ENCODE measurements at places on chromosomes 4 and X.
A peak's percentile ranks its signal among the peaks of the same experiment; 100 is the strongest.

DNA sequence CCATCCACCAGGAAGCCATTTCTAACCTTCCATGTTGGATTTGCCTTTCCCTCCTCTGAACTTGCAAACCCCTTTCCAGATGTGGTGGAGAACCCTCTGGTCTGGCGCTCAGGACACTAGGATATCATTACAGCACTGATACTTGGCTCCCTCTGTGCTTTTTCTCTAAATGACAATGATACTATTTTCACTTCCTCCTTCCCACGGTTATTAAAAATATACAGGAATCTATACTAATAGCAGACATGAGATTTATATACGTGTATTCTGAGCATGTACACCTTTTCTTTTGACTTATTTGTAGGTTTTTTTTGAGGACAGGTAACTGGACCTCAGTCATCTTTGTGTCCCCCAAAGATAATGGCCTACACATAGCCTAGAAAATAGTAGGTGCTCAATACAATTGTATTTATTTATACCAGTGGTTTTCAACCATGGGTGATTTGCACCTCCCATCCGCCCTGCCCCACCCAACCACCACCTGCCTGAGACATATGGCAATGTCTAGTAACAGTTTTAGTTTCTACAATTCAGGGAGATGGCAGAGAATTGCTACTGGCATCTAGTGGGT, 60.4 kb upstream of the PLAC8 start:
- no peak for DNase-seq

GRCh38 chrX:924017-924416, 288.4 kb downstream of the CRLF2 start:
- DNase-seq, result no peak

DNA sequence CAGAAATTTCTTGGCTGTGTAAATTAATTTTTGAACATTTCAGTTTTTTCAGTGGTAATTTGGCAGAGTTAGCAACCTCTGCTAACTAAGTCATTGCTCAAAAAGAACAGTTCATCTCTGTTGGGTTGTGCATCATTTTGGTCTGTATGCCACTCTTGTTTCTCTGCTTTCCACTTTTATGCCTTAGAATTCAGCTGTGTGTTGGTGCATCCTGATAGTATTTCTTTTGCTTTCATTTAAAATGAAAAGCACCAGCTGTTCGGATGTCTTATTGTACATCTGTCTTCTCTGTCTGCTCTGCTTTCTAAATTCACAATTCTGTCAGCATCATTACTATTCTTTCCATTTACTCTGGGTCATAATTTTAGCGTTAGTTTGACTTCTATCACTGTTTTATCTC, 388.2 kb upstream of the NDST4 start:
- no peak for DNase-seq

DNA sequence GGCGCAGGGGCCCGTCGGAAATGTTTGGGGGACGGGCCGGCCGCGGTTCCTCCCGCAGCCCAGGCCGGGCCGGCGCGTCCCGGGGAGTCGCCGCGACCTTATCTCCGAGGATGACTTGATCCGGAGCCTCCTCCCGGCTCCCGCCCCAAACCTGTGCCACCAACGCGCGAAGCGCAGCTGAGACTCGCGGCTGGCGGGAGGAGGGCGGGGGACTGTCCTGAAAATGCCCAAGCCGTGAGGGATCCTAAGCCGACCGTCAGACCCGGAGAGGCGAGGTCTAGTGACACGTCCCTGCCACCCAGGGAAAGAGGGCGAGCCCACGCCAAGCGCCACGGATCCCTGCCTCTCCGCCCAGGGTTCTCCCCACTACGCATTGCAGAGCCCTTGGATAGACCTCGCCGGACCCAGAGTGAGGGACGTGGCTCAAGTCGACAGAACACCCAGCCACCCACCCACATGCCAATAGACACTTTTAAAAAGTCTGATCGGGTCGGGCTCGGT, 26.9 kb downstream of the UTP14A start:
- DNase-seq, result no peak

DNA sequence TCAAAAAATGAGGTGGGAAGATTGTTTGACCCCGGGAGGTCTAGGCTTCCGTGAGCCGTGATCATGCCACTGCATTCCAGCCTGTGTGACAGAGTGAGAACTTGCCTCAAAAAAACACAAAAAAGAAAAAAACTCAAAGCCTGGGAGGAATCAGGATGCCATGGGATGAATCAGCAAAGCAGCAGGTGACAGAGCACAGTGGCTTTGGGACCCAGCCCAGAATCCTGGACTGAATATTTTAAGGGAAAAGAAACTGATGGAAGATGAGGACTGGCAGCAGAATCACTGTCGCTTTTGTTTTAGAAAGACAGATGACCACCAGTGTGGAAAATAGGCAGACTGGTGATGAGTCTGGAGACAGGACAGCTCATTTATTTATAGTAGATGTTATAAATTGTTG, 16.6 kb downstream of the S100G start:
- no peak for DNase-seq

DNA sequence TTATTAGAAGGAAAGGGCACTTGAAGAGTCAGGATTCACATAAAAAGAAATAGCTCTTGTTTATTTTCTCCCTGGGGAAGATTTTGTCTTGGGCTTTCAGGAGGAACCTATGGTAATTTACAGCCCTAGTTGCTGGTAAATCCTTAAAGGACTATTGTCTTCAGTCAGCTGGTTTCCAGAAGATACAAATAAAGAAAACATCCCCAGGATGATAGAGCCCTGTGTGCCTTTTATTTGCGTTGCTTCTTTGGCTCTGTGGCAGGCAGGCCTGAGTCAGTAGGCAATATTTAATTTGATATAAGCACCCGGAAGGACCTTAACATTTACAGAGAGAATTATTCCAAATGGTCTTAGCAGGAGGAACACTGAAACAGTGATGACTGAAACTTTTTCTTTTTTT, 131.0 kb upstream of the SLC34A2 start:
- no peak for DNase-seq

DNA sequence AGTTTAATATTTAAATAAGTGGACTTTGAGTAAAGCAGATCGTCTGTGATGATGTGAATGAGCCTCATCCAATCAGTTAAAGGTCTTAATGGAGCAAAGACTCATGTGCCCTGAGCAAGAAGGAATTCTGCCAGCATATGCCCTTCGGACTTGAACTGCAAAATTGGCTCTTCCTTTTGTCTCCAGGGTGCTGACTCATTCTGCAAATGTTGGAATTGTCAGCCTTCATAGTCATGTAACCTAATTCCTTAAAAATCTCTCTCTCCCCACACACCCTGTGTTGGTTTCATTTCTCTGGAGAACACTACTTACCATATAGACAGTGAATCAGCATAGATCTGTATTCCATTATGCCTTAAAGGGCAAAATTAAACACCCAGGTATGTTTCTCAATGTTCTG, 609.8 kb upstream of the GALNTL6 start:
- peak; percentile 93 for DNase-seq

- DNase-seq, result no peak
These were observed 10.1 kb downstream of the SH3D19 start for GRCh38 chr4:151315212-151315886.

GRCh38 chr4:30726090-30726675, 6.0 kb downstream of the PCDH7 start:
- DNase-seq, result no peak

DNA sequence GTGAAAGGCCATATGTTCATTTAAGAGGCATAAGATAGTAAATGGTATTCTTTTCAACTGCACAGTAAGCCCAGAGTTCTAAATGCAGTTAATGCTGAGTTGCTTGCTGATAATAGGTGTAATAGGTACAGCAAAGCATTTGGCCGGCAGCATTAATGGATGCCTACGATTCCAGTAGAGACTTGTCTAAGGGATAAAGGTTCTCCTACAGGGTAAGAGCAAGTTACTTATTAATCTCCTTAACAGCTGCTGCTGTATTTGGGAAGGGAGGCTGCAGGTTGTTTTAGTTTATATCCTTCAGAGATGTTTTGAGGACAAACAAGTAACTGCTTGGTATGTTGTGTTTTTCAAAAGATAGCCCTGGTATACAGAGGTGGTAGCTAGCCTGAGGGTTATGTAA, 16.8 kb downstream of the TSPAN7 start:
- no peak for DNase-seq

GRCh38 chr4:170007113-170007512, 19.1 kb downstream of the MFAP3L start:
- DNase-seq, result no peak

DNA sequence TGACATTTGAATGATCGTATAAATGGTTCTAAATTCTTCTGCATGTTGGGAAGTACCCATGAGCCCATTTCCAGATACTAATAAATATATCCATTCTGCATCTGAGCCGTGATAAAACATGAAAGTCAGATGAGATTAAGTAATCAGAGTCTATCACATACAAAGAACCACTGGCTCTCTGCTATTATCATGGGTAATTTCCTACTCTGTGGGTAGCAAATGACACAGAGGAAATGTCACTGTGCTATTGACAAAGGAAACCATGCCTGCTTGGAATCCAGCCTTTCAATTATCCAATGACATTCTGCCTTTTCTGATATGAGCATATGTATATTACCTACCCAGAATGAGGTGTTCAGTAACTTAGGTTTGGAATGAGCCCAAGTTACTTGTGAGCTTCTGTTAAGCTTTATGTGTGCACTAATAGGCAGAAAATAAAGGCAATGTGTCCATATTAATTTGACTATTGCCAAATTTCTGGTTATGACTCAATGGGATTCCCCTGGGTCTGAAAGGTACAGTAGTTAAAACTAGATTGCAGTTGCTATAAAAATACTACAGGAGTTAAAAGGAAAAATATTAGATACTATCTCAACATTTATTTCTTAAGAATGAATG, 238.7 kb upstream of the KCNIP4 start:
- DNase-seq, result no peak

DNA sequence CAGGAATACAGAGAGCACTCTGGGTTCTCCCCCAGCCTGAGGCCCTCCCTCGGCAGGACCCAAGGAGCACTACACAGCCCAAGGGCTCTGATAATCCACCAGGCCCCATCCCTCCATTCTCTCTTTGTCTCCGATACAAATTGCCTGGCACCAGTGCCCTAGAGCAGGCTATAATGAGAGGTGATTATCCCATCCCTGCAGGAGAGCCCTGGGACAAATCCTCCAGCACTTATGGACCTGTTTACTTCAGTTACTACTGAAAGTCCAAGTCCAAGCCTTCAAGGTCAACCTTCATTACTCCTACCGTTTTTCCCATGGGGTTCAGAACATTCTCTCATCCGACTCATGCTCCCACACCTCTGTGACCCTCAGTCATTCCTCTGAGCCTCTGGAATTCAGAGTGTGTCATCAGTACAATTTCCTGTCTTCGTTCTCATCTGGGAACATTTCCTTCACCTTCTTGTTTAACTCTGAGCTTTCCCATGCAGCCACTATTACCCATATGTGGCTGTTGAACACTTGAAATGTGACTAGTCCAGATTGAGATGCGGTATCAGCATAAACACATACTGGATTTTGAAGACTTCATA, 299.0 kb downstream of the RAPGEF2 start:
- peak; percentile 15 for DNase-seq

GRCh38 chr4:11739992-11740391, 311.3 kb upstream of the HS3ST1 start:
- no peak for DNase-seq

DNA sequence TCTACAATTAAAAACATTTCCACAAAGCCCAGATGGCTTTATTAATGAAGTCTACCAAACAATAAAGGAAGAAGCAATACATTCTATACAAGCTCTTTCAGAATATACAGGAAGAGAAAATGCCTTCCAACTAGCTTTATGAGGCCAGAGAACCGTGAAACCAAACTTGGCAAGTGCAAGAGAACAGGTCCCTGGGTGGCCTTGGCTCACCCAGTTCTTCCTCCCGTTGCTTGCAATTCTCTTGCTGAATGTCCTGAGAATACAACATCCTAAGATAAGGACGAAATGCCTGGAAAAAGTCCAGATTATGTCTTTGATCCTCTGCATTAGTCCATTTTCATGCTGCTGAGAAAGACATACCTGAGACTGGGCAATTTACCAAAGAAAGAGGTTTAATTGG, 204.9 kb downstream of the MAD2L1 start:
- no peak for DNase-seq

- no peak for DNase-seq
These were observed 51.6 kb downstream of the WDFY3 start for GRCh38 chr4:84914686-84915395.

GRCh38 chr4:92825256-92825655, 521.5 kb downstream of the GRID2 start:
- DNase-seq, result no peak

GRCh38 chr4:110704748-110705439, 82.0 kb upstream of the PITX2 start:
- DNase-seq, result no peak

DNA sequence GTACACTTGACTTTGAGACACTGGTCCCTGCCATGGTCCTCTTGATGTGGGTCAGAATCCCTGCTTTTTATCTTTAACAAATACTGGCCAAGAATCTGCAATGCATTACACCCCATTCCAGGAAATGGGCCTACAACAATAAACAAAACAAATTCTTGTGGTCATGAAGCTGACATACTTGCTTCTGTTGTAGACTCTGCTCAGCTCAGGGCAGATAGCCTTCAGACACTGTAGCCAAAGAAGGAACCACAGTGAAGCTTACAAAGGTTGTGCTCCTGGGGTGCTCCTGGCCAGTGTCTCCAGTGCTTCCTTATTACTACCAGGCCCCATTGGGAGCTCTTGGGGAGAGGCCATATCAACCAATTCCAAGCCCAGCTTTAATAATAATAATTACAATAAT, 21.8 kb downstream of the KIAA1210 start:
- DNase-seq, result no peak

GRCh38 chrX:56800801-56801200, 71.8 kb downstream of the NBDY start:
- DNase-seq, result no peak

DNA sequence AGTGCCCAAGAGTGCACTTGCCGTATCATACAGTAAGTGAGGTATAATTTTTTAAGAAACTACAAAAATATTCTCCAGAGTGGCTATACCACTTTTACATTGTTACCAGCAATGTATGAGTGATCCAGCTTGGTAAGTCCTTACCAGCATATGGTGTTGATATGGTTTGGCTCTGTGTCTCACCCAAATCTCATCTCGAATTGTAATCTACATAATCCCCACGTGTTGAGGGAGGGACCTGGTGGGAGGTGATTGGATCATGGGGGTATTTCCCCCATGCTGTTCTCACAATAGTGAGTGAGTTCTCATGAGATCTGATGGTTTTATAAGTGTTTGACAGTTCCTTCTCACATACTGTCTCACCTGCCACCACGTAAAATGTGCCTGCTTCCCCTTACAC, 44.8 kb downstream of the RBMX start:
- no peak for DNase-seq

GRCh38 chr4:89101256-89102161, 9.8 kb upstream of the TIGD2 start:
- DNase-seq, result no peak

GRCh38 chr4:95265814-95266740, 282.7 kb downstream of the UNC5C start:
- DNase-seq, result no peak

- no peak for DNase-seq
These were observed 5.6 kb downstream of the PAK3 start for GRCh38 chrX:111101580-111101979.

DNA sequence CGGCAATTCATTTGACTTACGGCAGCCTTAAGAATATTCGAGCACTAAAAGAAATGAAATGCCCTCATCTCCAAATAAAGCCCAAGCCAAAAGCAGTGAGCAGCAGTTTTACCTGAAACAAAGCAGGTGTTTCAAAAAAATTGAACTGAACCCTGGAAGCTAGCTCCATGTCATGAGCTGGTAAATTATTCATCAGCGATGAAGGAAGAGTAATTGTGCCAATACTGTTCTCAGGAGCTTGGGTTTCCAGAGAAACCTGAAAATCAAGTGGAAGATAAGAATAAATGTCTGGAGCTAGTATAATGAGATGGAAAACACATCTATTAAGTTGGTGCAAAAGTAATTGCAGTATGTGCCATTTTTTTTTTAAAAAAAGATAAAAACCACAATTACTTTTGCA, 24.0 kb upstream of the PHKA2 start:
- DNase-seq, result no peak

All from amniotic stem cell (primary cell).